Right ventricle myocardium superior (tissue), 1 donor: ENCODE measurements at places on chromosomes 7 and 10.

DNA sequence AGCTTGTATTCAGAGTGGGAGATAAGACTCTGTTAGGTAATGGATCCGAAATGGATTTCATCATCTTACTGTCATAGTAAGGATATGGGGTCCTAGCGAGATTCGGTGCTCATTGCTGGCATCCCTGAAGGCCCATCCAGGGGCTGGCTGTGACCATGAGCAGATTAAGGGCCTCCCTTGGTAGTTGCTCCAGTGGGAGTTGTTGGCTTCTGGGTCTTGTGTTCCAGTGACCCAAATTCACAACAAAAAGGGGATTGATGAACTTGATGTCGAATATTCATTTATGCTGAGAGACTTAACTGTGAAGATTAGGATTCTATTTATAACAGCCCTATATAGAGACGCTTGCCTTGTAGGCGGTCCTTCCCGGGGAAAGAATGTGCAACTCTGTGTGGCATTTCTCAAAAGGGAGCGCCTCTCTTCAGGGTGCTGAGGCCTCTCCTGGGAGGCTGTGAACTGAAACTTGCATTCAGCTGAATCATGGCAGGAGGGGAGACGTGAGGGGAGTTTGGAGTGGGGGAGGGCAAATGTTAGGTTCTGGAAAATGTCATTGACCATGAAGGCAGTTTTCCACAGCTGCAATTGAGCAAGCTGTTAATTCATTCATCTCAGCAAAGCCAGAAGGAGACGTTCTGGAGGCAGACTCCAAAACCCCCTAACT is 233.1 kb upstream of the FZD8 start:
- no peak for DNase-seq

- no peak for DNase-seq
Observed at GRCh38 chr10:103767756-103768155, 87.6 kb downstream of the SH3PXD2A start.

DNA sequence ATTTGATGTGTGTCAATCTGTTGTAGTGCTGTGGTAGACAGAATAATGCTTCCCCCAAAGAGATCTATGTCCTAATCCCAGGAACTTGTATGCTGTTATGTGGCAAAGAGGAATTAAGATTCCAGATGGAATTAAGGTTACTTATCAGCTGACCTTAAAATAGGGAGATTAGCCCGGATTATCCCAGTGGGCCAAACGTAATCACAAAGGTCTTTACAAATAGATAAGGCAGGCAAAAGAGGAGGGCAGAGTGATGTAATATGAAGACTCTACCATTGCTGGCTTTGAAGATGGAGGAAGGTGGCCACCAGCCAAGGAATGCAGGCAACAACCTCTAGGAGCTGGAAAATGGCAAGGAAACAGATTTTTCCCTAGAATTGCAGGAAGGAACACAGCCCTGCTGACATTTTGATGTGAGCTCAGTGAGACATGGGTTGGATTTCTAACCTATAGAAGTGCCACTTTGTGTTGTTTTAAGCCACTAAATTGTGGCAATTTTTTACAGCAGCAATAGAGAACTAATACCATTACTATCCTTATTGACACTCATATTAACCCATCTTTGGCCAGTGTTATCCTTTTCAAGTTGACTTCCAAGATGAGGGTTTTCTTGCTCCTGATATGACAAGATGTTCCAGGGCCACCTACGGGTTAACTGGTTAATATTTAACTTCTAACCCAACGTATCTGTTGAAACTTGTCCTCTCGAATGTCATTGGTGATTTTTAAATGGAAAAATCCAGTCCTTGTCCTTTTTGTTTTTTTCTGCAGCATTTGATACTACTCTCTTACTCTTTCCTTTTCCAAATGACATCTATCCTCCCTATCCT is 29.3 kb downstream of the CYCS start:
- DNase-seq = no peak

DNA sequence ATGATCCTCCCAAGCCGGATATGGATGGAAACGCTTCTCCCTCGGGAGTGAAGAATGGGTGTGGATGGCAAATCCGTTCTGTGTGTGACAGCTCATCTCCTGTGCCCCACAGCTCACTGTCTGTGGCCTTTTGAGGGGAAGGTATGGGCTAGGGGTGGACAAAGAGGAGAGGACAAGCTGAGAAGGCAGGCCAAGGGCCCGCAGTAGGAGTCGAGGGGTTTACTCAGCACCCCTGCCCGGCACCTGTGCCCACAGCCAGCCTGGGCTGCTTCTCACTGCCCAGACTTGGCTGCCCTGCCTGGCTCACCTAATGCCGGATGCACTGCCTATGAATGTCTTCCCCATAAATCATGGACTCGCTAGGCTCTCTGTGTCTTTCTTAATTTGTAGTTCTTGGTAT is 503.8 kb downstream of the TCERG1L start:
- DNase-seq = no peak

GRCh38 chr7:38383281-38383680 is 109.8 kb upstream of the TARP start:
- DNase-seq = no peak

GRCh38 chr10:80454513-80455460 is 677 bp downstream of the TSPAN14 start:
- DNase-seq = peak; percentile 76

DNA sequence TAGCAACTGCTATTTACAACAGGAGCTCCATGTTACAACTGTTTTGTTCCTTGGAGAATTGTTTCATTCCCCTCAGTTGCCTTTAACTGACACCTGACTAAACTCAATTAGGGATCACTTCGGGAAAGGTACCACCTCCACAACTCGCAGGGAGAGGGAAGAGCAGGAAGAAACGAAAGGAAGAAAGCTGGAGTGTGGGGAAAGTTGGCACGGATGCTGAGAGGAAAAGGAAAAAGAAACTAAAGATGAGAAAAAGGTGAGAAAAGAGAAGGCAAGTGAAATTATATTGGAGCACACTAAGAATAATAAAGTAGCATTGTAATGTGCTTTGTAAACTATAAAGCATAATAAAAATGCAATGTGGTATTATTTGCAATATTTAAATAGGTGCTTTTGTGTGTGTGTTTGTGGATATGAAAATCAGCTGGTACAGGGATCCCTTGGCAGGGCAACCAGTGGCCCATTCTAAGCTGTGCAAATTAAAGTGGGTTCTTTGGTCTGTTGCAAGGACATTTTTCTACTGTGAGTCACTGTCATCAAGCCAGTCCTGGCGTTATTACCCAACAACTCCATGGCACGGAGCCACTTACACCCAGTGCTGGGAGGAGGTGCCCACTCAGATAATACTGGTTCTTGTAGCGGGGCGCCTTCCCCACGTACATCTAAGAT is 45.9 kb downstream of the HIPK2 start:
- peak; percentile 87 for DNase-seq

- peak; percentile 85 for DNase-seq
Observed at GRCh38 chr10:92052088-92052487, 128.5 kb downstream of the BTAF1 start.

GRCh38 chr10:85598646-85599045 is 767.9 kb downstream of the GRID1 start:
- DNase-seq = no peak

GRCh38 chr7:110007320-110008063 is 1083.4 kb upstream of the LRRN3 start:
- DNase-seq = no peak

GRCh38 chr7:131879424-131879823 is 323.0 kb upstream of the PODXL start:
- DNase-seq = no peak

DNA sequence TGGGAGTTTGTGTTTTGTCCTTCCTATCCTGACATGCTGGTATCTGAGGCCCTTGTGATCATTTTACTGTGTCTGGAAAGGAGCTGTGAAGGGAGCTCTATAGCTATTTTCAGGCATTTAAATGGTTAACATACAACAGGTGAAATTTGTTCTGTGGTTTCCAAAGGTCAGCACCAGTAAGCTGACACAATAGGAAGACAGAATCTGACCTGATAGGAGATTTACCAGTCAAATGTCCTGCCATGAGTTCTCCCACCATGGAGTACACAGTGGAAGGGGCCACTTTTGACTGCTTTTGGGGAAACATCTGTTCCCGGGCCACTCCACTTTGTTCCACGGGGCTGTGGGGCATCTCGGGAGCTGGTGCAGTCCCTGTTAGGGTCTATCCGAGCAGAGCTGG is 17.6 kb downstream of the FKBP6 start:
- DNase-seq = no peak

- no peak for DNase-seq
Observed at GRCh38 chr7:48048113-48048512, 12.8 kb downstream of the C7orf57 start.

- no peak for DNase-seq
Observed at GRCh38 chr7:49174396-49174795, 250.0 kb downstream of the CDC14C start.

GRCh38 chr10:87552248-87552929 is 47.7 kb downstream of the MINPP1 start:
- no peak for DNase-seq

DNA sequence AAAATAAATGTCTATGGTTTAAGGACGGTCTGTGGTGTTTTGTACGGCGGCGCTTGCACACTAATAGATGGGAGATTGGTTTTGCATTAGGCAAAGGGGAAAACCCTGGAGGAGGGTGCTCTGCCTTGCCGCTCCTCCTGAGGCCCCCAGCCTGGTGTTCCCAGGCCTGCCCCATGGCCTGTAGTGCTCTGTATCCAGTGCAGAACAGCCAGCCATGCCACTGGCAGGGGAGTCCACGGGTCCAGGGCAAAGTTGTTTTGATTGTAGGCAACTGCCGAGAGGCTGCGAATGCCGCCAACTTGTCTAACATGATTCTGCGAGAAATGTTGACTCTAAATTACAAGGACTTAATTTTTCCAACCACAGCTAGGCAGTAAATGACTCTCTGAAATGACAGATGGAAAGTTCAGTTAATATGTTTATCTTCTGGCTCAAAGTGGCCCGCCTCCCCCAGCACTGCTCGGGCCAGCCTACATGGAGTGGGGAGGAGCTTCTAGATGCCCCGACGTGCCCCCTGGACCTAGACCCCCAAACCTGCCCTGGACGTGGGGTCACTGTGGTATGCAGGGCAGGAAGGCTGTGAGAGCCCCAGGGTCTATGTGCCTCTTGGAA is 104.6 kb upstream of the GDF10 start:
- no peak for DNase-seq

DNA sequence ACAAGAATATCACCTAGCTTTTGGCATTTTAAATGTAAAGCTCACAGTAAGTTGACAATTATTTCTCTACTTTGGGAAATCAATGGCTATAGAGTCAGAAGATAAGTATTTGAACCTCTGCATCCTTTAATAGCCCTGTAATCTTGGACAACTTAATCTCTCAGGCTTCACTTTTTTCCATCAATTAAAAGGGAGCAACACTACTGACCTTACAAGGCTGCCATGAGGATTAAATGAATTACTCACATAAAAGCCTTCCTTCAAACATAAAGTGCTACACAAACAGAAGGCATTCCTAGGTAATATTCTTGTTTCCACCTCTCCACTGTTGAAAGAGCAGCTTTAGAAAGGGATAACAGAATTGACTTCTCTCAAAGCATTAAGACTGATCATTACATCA is 266.0 kb downstream of the RNLS start:
- DNase-seq = no peak

GRCh38 chr10:109967739-109968088 is 40.1 kb upstream of the ADD3 start:
- no peak for DNase-seq

DNA sequence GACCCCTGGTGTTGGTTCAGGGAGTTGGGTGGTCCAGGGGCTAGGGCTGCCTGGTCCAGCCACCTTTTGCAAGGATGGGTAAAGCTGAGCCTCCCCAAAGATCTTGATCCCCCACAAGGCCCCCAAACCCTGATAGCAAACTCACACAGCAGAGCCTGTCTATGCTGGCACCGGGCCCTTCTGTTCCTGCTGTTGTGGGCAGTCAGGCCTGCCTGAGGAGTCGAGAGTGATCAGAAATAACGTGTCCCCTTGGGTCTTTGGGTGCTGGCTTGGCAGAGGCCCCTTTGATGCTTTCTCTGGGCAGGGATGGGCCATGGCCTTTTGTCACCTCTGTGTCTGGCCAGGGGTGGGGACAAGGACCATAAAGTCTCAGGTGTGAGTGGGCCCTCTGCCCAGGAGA is 715 bp upstream of the MUC12 start:
- DNase-seq = no peak

- DNase-seq = no peak
Observed at GRCh38 chr7:1859266-1860035, 189.4 kb downstream of the ELFN1 start.

GRCh38 chr7:27094304-27095049 is 1.3 kb downstream of the HOXA1 start:
- DNase-seq = no peak

GRCh38 chr7:149854611-149855360 is 16.6 kb downstream of the ZNF862 start:
- DNase-seq = peak; percentile 77

- DNase-seq = no peak
Observed at GRCh38 chr10:77360835-77361234, 276.8 kb downstream of the KCNMA1 start.

DNA sequence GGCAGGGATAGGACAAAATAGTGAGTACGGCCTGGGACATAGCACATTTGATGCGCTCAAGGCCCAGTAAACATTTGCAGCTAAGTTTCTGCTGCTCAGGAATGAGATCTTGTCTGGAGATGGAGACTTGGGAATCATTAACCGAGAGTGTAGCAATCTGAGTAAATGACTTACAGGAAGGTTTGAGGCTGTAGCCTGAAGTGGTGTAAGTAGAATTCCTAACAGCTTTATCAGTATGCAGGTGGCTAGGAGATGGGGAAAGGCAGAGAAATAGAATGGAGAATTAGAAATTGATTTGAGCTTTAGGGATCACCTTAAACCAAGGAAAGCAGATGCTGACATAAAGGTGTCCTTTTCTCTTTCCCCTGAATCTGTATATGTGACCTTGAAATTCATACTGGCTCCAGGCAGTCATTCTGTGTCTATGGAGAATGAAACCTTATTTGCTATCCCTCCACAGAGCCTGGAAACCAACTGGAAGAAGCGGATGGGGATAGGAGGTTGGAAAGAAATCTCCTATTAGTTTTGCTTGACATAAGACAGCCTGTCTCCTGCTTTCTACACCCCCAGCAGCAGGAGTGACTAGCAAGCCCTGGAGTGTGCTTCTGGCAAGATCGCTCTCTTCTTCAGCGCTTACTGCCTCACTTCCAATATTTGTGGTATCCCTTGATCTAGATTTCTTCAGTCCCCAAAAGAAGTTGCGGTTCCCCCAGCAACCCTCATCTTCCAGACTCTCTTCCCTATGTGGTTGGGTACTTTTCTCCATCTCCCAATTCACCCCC is 6.4 kb upstream of the PON2 start:
- DNase-seq = no peak

DNA sequence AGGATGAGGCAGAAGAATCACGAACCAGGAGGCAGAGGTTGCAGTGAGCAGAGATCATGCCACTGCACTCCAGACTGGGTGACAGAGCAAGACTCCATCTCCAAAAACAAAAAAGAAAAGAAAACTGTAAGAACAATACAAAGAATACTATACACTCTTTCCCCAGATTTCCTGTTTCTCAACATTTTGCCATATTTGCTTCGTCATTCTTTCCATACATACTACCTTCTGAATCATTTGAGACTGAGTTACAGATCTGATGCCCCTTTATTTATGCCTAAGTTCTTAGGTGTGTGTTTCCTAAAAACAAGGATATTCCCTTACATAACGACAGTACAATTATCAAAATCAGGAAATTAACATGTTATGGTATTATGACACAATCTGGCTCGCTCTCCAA is 168.4 kb upstream of the CELF2 start:
- DNase-seq = no peak
